ENCODE measurements at places on chromosomes 1 and 21.
A peak's percentile ranks its signal among the peaks of the same experiment; 100 is the strongest.

- no peak for DNase-seq
Observed at GRCh38 chr1:113541106-113541505, 150.8 kb downstream of the MAGI3 start.

- DNase-seq, result no peak
Observed at GRCh38 chr1:40637470-40638007, 27.9 kb downstream of the RIMS3 start.

DNA sequence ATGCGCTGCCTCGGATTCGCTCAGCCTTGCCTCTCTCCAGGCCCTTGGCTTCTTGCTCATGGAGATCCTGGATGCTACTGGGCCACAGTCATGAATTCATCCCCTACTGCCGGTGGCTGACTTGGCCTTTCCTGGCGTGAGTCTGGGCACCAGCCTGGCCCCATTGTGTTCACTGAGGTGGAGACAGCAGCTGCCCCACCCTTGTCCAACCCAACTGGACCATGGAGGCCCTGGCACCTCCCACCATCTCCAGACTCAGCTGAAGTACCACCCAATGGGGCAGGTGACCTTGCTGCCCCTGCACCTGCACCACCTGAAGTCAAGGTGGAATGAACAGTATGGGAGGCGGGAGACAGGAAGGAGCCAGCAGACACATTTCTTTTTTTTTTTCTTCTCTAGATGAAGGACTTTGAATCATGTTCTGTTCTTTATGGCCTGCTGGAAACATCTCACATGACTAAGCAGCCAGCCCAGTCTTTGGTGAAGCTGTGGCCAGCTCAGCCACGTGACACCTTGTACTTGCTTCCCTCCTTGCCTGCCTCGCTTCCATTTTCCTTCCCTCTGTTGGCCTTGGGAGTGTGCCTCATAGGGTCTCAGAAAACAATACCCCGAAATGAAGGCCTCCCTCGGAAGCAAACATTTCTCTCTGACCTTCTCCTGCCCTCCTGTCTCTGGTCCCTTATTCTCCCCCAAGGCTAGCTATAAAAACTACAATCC, 3.8 kb upstream of the SLC30A2 start:
- DNase-seq, result no peak

DNA sequence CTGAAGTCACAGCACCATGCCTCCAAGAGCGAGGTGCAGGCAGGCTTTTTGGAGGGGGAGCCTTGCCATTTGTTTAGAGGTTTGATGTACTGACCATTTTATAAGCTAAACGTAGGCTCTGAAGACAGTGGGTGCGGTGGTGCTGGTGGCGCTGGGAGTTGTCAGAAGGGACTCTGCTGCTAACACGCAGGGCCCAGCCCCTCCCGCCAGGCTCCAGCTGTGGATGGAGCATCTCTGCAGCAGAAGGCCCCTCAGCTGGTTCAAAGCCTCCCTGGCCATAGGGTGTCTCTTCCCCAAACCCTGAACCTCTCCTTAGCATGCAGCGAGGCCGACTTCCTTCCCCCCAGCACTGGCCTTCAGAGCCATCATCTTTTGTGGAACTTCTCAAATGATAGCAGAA, 105.3 kb downstream of the AJAP1 start:
- no peak for DNase-seq

GRCh38 chr1:234512451-234512861, 33.5 kb upstream of the TARBP1 start:
- DNase-seq, result no peak

DNA sequence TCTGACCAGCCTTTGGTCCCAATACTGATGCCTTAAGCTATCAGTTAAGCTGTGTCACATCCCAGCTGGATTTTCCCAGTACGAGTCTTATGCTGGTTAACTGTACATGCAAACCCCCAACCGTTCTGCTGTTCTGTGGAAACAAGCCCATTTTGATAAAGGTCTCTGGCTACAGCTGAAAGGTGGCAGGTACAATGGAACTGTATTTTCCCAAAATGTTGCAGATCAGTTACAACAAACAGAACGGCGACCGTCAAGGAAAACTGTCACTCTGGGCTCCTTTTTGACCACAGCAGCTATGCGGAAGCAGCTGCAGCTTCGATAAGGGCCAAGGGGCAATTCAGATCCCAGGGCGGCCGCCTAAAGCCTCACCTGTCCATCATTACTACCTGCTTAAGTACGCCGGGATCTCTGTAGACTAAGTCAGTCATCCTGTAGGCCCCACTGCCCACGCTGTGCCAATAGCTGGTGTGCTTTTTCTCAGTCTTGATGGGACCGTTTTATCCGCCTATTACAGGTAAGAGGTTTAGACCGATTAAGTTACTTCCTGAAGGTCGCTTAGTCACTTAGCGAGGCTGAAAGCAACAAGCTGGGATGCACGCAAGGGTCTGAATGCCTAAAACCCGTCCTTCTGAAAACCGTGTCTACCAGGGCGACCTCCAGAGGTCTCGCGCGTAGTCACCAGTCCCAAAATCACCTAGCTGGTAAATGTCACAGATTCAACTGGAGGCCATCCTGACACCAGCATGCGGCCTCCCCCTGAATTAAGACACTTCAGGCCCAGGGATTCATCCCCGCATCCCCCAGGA, 11.1 kb upstream of the RAB42 start:
- DNase-seq, result peak; percentile 15

Data from amniotic stem cell (primary cell).